Neural crest cell (in vitro differentiated cells): ENCODE measurements at places on chromosomes 1 and 21. TPM values are rescaled to one million over a fixed set of nuclear protein-coding genes. Genes with fewer than 3 reads are reported as not detected.
A peak's percentile ranks its signal among the peaks of the same experiment; 100 is the strongest.

Gene UBE2U
- total RNA-seq: not detected in 2 replicates

DNA sequence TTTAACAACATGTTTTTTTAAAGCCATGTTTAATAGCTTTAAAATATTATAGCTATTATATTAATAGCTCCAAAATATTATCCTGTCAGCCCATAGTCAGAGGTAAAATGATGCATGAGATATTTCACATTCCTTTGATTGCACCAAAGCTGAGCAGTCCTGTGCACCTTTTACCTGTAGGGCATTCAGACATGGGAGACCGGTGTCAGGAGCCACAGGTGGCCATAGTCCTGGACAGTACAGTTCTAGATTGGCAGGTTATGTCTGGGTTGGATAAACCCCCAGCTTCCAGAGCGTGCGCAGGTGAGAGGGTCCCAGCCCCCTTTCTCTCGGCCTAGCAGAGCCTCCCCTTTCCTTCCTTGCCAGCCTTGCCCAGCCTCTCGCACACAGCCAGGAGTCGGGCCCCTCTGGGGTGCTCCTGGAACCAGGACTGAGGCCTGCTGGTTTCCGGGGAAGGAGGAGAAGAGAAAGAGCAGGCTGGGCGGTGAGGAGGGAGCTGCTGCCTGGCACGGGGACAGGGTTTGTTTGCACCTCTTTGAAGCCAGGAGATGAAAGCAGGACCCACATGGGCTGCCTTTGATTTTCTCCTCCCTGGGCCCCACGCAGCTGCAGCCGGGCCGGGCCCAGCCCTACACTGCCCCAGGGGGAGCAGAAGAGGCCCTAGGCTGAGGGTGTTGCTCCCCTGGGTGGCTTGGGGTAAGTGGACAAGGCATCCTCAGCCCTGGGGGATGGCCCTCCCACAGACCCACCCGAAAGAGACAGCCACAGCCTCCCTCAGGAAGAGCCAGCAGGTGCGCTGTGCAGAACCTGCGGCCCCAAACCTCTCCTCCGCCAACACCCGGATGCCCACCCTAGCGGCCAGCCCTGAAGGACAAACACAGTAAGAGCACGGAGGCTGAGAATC, 75.2 kb upstream of the TARDBP start:
- no peak overlapping the region for H3K4me3 ChIP-seq
- peaks cover 21% of the 10 kb centered on the region for H3K27me3 ChIP-seq
- no peak overlapping the region for H3K27ac ChIP-seq
- no peaks in the 10 kb centered on the region for H3K36me3 ChIP-seq
- H3K4me1 ChIP-seq: peaks cover 15% of the 10 kb centered on the region

Gene ZSWIM5
- 13.1 and 13.2 TPM in 2 replicates for total RNA-seq

Gene SLAMF7
- total RNA-seq: not detected in 2 replicates

- H3K36me3 ChIP-seq: peaks cover 6% of the 10 kb centered on the region
- H3K27ac ChIP-seq: peak overlapping the region; percentile 47
Observed at GRCh38 chr1:230113593-230114236, 46.7 kb downstream of the GALNT2 start.

- peaks cover 6% of the 10 kb centered on the region for H3K27me3 ChIP-seq
- DNase-seq: no peak
- H3K27ac ChIP-seq: no peak overlapping the region
- H3K4me1 ChIP-seq: peaks cover 5% of the 10 kb centered on the region
- no peaks in the 10 kb centered on the region for H3K36me3 ChIP-seq
Observed at GRCh38 chr1:78061825-78062523, 16.2 kb downstream of the GIPC2 start.

DNA sequence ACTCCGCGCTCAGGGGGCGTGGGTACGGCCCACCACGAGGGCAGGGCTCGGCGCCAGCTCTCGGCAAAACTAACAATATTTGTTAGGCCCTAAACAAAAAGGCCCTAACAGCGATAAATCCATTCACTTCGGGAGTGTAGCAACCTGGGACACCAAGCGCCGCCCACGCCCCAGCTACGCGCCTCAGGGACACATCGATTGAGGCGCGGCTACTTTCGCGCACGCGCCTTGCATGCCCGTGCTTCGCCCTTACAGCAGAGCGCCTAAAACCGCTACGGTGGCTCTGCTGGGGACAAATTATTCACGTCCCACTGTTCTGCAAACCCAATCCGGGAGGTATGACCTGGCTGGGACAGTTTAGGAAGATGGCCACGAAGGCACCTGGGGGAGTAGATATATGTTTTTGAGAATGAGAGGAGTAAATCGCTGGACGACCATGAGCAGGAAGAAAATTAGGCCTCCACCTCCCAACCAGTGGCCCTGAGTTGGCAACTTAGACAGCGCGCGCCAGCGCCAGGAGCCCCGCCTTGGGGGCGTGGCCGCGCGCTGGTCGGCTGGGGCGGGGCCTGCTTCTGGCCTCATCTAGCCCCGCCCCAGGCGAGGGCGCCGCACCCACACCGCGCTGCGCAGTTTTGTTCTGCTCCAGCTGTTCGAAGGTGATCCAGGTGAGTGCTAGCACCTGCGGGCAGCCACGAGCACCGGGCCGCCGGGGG, at the start of gene MGST3:
TSS of gene MGST3 (plus strand) at position 606 of the 713 bp plus-strand sequence. CDS start 18,614 bp downstream, outside the sequence.
- peak; percentile 84 for DNase-seq
- peaks cover 23% of the 10 kb centered on the region for H3K4me1 ChIP-seq
- no peak within 1 kb of the TSS for H3K4me3 ChIP-seq
- H3K27me3 ChIP-seq: peaks cover 3% of the 10 kb centered on the region
- H3K27ac ChIP-seq: no peak within 1 kb of the TSS

DNA sequence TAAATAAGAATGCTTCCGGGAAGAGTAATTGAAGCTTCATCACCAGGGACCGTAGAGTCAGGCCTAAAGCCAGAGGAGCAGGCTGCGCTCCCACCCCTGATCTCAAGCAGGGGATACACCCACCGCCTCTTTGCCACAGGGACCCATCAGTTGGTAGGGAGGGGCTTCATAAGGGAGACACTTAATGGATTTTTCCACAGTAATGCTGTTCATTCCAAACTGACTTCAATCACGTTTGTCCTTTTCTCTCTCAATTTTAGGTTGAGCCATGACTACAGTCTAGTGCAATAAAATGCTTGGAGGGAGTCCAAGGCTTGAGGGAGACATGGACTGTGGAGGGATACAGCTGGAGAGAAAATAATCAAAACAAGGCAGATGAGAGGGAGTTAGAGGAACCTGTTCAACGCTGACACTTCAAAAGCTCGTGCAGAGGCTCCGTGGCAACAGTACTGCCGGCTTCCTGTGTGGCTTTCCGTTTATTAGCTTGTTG, 111.5 kb downstream of the SEC16B start:
- H3K36me3 ChIP-seq: no peaks in the 10 kb centered on the region
- peak overlapping the region; percentile 32 for H3K27ac ChIP-seq
- H3K27me3 ChIP-seq: no peaks in the 10 kb centered on the region
- no peak overlapping the region for H3K4me3 ChIP-seq

DNA sequence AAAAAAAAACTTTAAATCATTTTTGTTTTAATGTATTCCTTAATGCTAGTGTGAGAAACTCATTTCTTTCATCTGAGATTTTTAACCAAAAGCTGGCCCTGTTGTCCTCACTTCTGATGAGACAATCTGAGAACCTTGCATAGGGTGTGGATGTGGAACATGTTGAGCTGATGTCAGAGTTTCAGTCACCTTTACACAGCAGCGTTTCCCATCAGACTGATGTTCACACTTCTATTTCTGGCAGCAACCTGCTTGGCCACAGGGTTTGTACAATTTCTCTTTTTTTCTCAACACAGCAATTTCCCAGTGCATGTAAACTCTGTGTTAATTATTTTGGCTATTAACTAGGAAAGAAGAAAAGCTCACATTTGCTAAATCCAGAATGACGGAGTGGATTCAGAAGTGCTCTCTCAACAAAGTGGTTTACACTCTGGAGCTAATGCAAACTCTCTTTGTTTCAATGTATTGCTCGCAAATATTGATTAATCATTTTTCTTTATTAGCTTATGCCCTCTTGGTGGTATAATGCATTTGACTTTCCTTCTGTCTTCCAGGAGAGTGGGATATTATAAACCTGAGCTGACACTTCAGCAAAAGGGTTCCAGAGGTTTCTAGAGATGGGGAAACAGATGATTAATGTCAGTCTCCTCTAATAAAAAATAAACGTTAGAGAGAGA, 70.5 kb upstream of the HSPA13 start:
- H3K27ac ChIP-seq: no peak overlapping the region
- no peaks in the 10 kb centered on the region for H3K27me3 ChIP-seq
- no peak overlapping the region for H3K4me3 ChIP-seq
- H3K4me1 ChIP-seq: no peaks in the 10 kb centered on the region
